ENCODE measurements at places on chromosomes 11 and 22.
A peak's percentile ranks its signal among the peaks of the same experiment; 100 is the strongest.

DNA sequence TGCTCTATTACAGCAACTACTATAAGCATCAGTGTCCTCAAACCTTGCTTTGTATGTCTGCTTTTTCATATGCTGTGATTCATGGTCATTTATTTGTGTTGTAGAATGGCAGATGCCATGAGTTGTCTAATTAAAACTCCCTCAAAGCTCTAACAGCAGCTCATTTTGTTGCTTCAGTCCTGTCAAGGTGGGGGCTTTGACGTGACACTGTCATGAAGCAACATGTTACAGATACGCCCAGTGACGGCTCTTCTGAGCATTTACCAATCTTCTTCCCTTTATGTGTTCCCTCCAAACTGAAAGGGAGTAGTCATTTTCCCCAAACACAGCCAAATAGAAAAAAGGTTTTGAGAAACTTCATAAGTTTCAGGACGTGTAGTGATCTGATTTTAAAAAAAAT is 106.7 kb downstream of the DBX1 start:
- no peak for DNase-seq

- DNase-seq, result no peak
Observed at GRCh38 chr11:4183410-4184057, 88.9 kb downstream of the RRM1 start.

GRCh38 chr22:29790061-29790460 is 22.9 kb downstream of the UQCR10 start:
- DNase-seq, result no peak

- no peak for DNase-seq
Observed at GRCh38 chr22:45891471-45891995, 85.4 kb downstream of the WNT7B start.

DNA sequence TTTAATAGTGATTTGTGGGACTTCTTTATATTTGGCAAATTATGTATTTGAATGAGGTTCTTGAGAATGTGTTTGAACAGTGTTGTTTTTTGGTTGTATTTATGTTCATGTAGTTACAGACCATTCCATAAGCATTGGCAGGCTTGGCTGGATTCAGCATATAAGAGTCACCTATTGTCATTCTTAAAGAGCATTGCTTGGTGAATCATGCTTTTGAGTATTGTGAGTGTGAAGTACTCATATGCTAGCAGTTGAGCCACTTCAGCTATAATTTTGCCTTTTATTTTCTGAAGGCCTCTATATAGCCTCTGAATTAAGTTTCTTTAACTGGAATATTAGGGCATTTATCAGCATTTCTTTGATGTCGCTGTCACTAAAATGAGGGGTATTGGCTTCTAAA is 110.0 kb upstream of the GAL start:
- no peak for DNase-seq

DNA sequence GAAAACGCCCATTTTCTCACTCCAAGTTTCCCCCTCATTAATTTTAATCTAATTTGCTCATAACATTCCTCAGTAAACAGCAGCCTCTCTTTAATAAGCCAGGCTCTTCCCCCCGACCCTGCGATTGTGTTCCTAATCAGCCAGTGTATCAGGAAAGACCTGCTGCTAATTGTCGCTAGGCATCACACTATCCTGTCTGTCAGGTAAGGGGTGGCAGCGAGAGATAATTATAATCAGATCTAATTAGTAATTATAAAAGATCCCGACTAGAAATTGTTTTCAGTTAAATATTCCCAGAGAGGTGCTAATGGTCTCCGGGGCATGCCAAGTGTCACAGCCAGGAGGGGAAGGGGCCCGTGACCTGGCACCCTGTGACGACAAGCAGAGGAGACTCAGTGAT is 142.8 kb downstream of the ST3GAL4 start:
- no peak for DNase-seq

DNA sequence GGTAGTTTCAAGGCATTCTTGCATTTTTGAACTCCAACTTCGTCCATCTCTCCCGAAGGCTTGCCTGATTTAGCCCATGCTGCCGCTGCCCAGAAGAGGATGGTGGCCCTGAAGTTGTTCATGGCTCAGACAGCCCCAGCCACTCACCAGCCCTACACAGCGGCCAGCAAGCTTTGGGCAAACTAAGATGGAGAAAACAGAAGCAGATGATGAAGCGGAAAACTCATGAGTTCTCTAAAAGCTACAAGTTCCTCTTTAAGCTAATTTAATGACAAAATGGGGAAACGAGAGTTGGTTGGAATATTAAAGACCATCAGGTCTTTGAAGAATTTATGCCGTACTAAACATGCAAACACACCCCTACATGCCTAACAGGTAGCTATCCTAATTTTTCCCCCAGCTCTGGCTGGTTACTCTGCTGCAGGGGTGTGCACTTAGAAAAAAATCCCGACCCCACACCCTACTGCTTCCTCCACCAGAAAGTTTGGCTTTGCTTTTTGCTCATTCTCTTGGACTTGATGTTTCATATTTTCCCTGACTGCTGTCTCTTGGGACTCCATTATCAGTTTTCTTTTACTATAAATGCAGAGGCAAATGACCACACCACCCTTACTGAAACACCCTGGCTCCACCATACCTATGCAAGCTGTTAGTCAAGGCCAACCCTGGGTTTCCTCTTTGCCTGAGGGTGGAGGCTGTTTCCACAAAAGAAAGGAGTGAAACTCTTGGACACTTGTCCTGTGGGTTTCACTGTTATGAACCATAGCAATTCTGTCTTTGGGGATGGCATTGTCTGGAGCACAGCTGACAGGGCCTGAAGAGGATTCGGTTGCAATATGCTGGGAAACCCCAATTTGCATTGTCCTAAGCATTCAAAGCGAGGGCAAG is at the start of gene MPEG1:
Gene MPEG1 (minus strand): TSS at position 184 of the 888 bp plus-strand sequence. CDS start 62 bp downstream, at position 122.
- no peak for DNase-seq

DNA sequence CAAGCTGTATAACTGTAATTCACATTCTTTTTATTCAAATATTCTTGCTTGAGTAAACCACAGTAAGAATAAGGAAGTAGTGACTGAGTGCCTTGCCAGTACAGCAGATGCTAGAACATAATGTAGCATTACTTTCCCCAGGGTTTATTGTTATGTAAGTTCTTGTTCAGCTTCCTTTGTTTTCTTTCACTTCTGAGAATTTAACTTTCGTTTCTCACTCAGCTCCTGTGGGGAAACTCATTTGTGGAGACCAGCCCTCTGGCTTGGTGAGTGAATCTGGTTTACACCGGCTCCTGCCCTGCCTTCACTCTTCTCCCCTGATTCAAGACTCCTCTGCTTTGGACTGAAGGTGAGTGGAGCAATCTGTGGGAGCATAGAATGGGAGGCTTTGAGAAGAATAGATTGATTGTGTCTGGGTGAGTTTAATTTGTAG is at the start of gene TRIM22:
Gene TRIM22 (plus strand): TSS at position 240 of the 433 bp plus-strand sequence. CDS start 6,443 bp downstream, outside the sequence.
- peak; percentile 69 for DNase-seq

DNA sequence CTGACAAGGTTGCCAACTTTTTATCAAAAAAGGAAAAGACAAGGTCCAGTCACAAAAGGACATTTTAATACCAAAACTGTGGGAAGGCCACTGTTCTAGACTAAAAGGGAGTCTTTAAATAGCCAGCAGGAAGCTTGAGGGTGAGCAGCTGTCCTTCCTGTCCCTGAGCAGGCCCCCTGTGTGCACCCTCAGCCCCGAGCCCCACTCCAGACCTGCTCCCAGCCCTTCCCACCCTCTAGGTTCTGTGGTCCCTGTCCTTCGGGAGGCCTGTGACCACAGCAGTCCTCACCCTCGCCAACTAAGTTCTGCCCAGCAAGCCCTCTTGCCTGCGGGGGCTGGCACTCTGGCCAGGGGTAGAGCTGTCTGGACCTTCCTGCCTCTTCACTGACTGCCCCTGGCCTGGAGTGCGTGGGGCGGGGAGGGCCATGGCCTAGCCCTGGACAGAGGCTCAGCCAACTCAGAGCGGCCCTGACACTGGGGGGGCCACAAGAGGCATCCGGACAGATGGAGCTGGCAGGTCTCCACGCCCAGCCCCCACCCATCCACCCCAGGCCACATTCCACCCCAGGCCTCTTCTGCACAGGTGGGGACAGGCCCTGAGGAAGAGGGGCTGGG is 1.6 kb upstream of the PLXNB2 start:
- DNase-seq, result no peak

GRCh38 chr11:65290448-65291165 is 24.1 kb upstream of the CDC42EP2 start:
- DNase-seq, result peak; percentile 92

- no peak for DNase-seq
Observed at GRCh38 chr11:24496386-24496735, 492 bp upstream of the LUZP2 start.

DNA sequence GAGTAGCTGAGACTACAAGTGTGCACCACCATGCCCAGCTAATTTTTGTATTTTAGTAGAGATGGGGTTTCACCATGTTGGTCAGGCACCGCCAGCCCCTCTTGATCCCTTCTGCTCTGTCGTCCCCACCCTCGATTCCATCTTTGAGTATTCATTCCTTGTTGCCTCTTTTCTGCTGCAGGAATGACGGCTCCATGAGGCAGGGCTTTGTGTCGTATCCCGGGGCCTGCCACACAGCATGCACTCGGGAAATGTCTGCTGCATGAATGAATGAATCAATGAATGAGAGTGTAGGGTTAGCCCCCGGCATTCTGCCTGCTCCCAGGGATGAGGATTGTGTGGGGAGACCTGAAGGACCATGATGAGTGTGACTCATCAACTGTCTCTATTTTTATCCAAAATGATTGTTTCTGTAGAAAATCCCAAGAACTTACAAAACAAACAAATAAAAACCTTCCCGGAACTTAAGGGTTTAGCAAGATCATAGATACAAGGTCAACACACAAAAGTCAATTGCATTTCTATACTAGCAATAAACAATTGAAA is 54.6 kb upstream of the SLC22A12 start:
- no peak for DNase-seq

DNA sequence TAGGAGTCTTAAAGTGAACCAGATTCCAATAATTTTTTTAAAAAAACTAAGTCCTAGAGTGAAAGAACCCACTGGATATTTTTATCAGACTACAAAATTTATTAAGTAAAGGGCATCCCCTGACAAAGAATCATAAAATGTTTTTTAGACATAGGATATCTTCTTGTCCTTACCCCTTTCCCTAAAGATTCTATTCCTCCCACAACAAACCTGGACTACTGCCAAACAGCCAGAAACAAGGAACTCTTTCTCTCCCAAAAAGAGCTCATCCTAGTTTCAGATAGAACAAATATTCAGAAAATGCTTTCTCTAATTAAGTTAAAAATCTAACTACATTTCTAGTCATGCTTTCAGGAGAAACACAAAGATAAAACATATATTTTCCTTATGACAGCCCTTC is 327.1 kb downstream of the FAM181B start:
- DNase-seq, result no peak
